ENCODE measurements at places on chromosomes 6 and 20. TPM values are rescaled to one million over a fixed set of nuclear protein-coding genes. Genes with fewer than 3 reads are reported as not detected.

TNFRSF6B gene
- total RNA-seq: not detected

LY6G6F gene
- total RNA-seq: not detected

TFAP2D gene
- not detected for total RNA-seq

CD93 gene
- total RNA-seq: 5.5 TPM

DAAM2 gene
- total RNA-seq: not detected

NEDD9 gene
- 64.0 TPM for total RNA-seq

All from T-helper 1 cell treated with Interleukin-12 subunit alpha and Interleukin-12 subunit beta and Interleukin-4 antibody, amounts not matched to agents 30 ng/mL and 1 ng/mL, for 36 hours (primary cell).